Stimulated activated CD4-positive, alpha-beta T cell treated with anti-CD3 and anti-CD28 coated beads, Interleukin-1b, Interleukin-23, amount 100 ng/mL, for 4 hours (primary cell): ENCODE measurements at places on chromosomes 4 and X.

DNA sequence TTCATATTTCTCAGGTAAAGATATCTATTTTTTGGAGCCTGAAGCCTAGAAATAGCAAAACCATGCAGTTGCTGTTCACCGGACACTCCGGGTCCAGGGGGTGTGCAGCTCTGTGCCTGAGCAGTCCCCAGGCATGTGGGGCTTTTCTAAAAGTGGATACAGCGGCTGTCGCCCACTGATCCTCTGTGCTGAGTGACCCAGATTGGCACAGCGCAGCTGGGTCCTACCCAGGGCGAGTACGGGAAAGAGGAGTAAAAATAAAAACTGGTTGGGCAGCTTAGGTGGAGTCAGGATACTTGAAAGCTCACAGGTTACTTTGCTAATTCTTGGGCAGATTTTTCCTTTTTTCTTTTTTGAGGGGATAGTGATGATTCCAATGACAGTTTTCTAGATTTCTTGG lies 118.8 kb downstream of the UCHL1 start:
- DNase-seq: no peak

DNA sequence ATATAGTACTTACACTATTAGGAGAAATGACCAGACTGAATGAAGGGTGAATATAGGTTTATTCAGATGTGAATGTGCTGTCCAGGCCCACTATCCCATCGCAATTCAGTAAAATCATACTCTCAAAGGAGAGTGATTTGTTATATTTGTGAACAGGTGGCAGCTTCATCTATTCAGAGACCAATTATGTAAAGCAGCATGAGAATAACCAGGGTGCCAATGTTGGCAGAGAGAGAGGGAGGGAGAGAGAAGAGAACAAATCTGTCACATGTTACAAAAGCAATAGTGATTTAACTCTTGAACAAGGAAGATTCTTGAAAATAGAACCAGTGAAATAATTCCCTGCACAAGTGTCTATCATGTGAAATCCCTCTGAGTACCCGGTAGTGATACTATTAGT lies 38.9 kb upstream of the TLL1 start:
- no peak for DNase-seq

- no peak for DNase-seq
Measured at GRCh38 chr4:78720994-78721677, 55.0 kb upstream of the BMP2K start.

DNA sequence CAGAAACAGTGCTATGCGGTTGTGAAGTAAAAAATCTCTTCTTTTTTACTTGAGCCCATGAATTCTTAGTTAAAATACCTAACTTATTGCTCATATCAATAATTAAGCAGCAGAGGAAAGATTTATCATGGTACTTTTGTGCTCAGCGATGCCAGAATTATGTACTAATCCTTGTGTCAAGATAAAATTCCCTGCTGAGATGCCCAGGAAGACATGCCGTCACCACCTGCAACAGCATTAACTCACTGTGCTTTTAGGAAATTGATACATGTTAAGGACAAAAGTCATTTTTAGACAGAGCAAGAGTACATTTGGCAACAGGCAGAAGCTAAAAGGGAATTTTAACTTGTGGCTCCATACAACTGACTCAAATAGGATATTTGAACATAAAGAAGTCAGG lies 138.9 kb downstream of the NPNT start:
- no peak for DNase-seq

DNA sequence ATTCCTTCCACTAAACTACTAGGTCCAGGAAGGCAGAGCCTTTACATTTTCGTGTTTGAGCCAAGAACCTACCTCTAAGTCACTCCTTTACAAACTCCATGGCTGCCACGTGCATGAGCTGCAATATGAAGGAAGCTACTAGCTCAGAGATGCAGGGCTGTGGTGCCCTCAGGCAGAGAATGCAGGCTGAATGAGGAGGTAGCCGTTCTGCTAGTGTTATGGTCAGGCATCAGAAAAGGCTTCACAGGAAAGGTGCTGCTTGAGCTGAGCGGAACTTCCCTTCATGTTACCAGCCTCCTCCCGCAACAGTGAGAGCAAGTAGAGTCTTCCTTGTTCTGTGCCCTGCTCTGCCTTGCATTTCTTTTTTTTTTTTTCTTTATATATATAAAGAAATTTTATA lies 148.3 kb upstream of the PACRGL start:
- DNase-seq: no peak

GRCh38 chr4:144808034-144808433 lies 162.1 kb downstream of the HHIP start:
- no peak for DNase-seq
